ENCODE measurements at places on chromosomes 13 and 19.

GRCh38 chr19:50870417-50871089 lies 2.7 kb upstream of the KLK2 start:
- no peak for DNase-seq

- DNase-seq = peak; percentile 45
Measured at GRCh38 chr19:1911098-1911497, 5.9 kb downstream of the ADAT3 start.

DNA sequence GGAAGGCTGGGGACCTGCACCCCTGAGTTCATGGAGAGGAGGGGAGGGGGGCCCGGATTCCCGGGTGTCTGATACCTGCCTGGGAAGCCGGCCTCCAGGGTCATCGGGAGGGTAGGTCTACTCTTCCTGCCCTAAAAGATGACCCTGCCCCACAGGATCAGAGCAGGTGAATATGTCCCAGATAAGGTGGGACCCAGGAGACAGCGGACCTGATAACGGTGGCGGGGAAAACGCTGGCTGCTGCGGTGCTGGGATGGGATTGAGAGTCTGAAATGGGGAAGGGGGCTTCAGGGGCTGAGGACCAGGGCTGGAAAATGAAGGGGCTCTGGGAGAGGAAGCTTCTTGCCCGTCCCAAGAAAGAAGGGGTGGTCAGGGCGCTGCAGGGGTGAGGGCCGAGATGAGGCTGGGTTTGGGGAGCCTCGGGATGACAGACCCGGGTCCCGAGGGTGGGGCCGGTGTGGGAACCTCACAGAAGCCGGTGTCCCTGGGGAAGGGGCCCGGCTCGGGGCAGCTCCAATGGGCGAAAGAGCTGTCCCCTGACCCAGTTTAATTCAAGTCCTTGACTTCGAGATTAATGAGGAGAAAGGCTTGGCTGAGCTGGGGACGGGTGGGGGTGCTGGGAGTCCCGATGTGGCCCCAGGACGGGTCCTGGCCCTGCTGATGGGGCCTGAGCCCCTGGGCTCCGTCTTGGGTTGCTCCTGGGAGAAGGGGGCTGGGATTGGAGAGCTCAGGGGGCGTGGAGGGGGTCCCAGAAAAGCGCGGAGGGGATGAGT lies 823 bp downstream of the TTYH1 start:
- no peak for DNase-seq

- no peak for DNase-seq
Measured at GRCh38 chr13:42997381-42997780, 5.3 kb upstream of the EPSTI1 start.

DNA sequence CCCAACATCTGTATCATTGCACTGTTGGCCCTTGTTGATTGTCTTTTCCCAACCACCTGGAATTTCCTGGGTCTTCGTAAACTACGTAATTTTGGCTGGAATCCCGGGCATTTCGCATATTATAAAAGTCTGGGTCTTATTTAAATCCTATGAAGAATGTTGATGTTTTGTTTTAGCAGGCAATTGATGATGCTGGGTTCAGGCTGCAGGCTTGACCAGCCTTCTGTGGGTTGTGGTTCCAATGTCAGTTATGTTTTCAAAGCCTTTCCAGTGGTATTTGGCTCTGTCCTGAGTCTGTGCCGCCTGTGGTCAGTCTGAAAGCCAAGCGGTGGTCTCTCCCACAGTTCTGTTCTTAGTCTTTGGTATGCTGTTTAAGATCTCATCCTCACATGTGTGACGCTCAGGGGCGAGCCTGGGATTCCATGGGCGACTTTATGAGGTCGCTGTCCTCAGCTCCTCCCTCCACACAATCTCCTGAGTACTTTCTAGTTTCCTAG lies 12.4 kb downstream of the SLC35E1 start:
- no peak for DNase-seq

DNA sequence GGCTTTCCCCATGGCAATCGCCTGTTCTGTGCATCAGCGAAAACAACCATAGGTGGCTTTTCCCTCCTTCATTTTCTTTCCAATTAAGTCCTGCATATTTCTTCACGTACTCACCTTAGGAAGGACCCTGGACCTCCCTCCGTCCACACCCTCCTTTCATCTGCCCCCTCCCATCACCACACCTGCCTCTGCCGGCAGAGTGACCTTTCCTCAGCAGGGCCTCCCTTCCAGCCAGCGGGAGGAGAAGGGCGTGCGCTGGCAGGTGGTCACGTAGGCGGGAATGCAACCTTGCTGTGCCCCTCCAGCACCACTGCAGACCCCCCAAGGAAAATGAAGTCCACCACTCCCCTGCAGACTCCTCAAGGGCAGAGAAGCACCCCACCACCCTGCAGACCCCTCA lies 61.1 kb downstream of the GSX1 start:
- no peak for DNase-seq

- no peak for DNase-seq
Measured at GRCh38 chr13:67048821-67049150, 181.3 kb downstream of the PCDH9 start.

DNA sequence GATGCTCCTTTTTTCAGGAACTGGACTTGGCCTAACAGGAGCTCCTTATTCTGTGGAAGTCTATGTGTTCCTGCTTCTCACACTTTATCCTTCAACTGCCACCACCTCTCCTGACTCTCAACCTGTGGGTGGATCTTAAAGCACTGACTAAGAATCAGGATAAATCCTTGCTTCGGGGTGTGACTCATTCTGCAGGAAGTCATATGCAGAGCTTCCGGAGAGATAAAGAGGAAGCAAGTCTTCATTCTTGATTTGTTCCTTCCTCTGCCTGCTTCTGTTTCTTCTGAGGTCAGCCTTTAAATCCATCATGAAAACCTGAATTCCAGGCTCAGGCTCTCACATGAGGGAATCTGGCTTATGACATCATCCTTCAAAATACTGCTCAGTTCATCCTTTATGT lies 137.1 kb upstream of the ATXN8OS start:
- no peak for DNase-seq

GRCh38 chr13:44667943-44668342 lies 91.8 kb upstream of the TSC22D1 start:
- no peak for DNase-seq

GRCh38 chr19:52692431-52693008 lies 42.3 kb downstream of the ZNF611 start:
- no peak for DNase-seq

- no peak for DNase-seq
Measured at GRCh38 chr19:14933506-14933905, 7.8 kb upstream of the OR7C2 start.

DNA sequence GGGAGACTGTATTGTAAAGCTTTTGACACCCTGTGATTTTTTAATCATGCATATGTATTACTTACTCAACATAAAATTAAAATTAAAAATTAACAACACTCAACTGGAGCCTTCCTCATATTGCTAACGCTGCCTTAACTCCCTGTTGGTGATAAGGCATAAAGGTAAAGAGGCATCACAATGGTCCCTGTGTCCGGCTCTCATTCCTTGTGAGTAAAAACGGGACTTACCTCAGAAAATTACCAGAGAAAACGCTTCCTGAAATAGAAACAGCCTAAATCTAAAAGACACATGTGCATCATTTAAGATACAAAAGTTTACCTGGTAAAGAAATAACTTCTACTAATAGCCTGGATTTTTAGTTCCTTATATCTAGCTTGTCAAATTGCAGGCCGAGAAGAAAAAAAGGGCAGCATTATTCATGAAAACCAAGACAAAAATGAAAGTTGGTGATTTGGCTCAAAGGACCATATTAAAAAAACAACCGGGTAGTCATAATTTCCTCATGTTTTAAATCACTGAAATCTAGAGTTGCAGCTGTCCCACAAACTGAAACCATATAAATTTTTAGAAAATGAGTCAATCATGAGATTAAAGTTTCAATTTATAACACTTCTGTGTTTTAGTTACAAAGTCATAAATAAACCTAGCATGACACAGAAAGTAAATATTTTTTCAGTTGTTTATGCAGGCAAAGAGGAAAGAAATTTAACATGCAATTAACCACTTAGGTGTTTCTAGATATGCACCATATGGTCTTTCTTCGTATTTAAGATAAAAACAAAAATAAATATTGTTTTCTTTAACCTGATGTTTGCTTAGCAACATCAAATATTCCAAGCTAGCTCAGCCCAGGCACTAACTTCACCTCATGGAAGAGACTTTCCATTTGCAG lies 94.7 kb downstream of the MIPEP start:
- no peak for DNase-seq

- peak; percentile 3 for DNase-seq
Measured at GRCh38 chr19:53772943-53773342, 51.2 kb downstream of the NLRP12 start.

DNA sequence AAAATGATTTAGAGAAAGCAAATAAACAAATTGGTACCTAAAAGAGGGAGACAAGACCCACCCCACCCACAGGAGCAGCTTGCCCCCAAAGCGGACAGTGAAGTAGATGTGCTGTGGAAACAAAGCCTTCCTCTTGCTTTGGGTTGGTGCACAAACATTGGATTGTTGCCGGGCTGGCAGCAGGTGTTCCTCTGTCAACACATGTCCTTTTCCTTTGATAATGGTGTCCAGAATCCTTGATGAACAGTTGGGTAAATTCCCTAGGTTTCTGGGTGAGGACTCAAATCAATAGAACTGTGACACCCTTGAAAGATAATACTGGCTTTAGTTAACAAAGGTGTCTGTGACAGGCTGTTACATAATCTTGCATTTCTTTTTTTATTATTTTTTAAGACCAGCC lies 311.8 kb downstream of the SPRY2 start:
- DNase-seq = no peak

DNA sequence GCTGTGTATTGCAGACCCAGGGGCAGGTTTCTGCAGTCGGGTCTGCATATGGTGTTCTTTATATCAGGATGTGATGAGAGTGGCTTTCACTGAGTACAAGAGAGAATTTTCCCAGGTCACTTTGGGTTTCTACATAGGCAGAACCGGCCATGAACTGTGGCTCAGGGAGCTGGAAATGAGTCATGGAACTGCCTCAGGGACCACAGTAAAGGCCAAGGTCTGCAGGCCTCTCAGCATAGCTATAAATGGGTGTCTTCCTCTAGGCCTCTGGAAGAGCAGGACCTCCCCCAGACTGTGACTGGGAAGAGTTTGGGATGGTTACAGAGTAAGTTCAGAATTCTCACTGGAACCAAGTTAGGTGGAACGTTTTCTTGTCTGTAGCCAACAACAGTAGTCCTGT lies 51.8 kb upstream of the ZNF681 start:
- DNase-seq = no peak

DNA sequence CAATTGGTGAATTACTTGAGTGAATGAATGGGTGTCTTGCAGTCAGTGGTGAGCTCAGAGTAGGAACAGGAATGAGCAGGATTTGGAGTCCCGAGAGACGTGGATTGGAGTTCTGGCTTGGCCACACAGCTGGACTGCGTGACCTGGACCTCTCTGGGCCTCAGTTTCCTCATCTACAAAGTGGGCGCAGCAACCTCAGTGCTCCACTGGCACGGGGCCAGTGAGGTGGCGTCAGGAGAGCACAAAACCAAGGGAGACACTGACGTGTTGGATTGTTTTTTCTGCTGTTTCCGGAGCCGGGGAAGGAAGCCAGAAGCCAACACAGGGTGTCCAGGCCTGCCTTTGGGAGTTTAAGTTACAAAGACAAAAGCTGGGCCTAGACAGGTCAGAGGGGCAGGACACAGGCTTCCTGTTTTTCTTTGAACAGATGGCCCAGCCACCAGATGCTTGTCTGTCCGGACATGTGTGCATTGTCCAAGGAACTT lies 6.5 kb upstream of the DOCK6 start:
- no peak for DNase-seq

DNA sequence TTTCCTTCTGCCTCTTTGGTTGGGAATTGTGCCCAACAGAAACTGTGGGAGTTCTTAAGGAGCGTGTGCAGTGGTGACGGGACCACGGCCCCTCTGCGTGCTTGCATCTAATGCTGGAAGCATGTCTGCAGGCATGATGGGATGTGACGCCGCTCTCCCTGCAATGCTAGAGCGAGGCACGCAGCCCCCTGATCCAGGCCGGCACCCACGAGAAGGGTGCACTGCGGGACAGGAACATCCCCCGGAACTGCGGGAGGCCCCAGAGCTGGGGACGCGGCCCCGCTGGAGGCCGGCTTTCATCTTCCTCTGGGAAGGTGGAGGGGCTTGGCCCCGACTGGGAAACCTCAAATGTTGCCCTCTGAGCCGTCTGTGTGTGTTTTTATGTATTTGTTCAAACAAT lies 32.7 kb downstream of the TMEM255B start:
- no peak for DNase-seq

- DNase-seq = no peak
Measured at GRCh38 chr13:46647512-46648065, 94.6 kb downstream of the LRCH1 start.

GRCh38 chr13:95603887-95604555 lies 40.5 kb downstream of the DZIP1 start:
- no peak for DNase-seq

GRCh38 chr13:25923217-25924085 lies 128.4 kb downstream of the SHISA2 start:
- DNase-seq = no peak

DNA sequence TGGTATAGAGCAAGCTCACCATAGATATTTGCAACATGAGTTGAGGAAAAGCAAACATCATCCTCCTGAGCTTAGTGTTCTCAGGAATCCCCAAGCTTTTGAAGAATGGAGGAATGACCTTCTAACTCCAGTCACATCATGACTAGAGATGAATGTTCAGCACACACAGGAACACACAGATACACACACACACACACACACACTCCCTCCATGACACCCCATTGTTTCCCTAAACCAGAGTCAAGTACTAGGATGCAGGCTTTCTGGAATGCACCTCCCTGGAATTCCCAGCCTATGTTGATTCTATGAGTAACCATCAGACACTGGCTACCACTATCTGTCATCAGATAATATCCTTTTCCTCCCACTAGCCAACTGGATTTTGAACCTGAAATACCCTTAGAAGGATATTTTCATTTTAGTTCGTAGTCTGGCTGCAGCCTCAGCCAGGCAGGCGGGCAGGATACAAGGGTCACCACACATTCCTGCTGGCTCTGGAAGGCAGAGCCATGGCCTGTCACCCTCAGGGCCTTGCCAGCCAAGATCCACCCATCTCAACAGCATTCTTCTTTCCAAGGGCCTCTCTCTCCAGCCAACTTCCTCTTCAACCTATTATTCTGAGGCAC lies 162.4 kb downstream of the FOXO1 start:
- no peak for DNase-seq

GRCh38 chr13:109868578-109869311 lies 82.4 kb upstream of the IRS2 start:
- no peak for DNase-seq

DNA sequence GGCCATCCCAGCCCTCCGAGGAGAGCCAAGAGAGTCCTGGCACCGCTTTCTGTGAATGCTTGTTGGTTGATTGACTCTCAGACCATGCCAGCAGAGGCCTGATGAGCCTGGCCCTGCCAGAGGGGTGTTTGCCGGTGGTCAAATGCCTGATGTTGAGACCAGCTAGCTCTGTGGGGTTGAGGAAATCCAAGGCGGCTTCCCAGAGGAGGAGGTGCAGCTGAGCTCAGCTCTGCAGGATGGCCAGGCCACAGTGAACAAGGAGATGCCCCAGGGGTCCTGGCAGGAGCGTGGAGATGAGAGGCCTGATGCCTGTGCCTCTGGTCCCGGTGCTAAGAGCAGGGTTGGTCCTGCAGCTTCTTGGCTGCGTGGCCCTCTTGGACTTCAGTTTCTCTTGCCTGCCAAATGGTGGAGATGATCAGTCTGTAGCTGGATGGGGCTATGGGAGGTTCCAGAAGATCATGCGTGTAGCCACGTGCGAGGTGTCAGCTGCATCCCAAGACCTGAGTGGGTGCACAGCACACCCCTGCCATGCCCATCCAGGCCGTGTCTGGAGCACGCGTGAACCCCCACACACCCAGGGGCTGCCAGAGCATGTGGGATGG lies 16.8 kb downstream of the NFIC start:
- no peak for DNase-seq

GRCh38 chr13:112995395-112996191 lies 26.6 kb downstream of the MCF2L start:
- no peak for DNase-seq
